ENCODE measurements at places on chromosomes 1 and 21.

- DNase-seq, result no peak
Measured at GRCh38 chr1:10459184-10459583, 9.4 kb downstream of the CORT start.

- DNase-seq, result no peak
Measured at GRCh38 chr1:22524481-22524880, 38.8 kb upstream of the EPHA8 start.

GRCh38 chr1:59025201-59025600 is 241.4 kb upstream of the JUN start:
- DNase-seq, result no peak

DNA sequence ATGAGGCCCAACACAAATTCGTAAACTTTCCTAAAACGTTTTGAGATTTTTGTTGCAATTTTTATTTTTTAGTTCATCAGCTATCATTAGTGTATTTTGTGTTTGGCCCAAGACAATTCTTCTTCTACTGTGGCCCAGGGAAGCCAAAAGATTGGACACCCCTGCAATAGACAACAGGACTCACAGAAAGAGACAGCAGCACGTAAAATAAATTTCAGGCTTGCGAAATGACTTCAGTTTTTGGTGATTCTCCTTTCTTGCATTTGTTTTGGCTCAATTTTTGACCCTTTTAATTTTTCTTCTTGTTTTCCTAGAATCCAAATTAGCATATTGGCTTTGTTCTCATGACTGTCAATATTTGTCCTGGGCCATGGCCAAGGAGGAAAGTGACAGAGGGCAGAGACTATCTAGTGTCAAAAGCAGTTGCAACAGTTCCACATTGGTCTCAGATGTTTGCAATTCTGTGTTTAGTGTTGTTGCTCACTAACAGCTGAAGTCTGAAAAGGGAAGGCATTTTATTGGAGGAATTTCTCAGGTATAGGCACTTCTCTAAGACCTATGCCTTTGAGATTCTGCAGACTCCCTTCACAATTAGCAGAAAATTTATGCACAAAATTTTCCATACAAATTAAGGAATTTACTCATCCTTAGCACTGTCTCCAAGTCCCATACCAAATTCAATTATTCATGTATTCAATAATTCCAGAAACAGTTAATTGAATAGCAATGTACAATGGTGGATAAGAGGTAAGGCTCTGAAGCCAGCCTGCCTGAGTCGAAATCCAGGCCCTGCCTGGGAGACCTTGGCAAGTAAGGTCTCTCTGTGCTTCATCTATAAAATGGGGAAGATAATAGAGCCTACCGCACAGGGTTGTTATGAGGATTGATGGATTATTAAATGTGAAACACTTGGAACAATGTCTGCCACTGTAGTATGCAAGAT is 160.9 kb upstream of the IVNS1ABP start:
- DNase-seq, result no peak
